Sigmoid colon (tissue), 7 donors: ENCODE measurements at places on chromosomes 4 and X.

GRCh38 chr4:140388015-140388414, 14.6 kb downstream of the SCOC start:
- no peaks in the 10 kb centered on the region for H3K4me1 ChIP-seq
- no peak for DNase-seq
- peaks cover 9% of the 10 kb centered on the region for H3K36me3 ChIP-seq
- no peak overlapping the region for H3K27ac ChIP-seq
- H3K27me3 ChIP-seq, result no peaks in the 10 kb centered on the region
- H3K4me3 ChIP-seq, result no peak overlapping the region

GRCh38 chr4:128480945-128481344, 193.3 kb upstream of the PGRMC2 start:
- no peaks in the 10 kb centered on the region for H3K27me3 ChIP-seq
- no peak overlapping the region for H3K27ac ChIP-seq
- H3K4me1 ChIP-seq, result no peaks in the 10 kb centered on the region
- H3K4me3 ChIP-seq, result no peak overlapping the region
- DNase-seq, result no peak

DNA sequence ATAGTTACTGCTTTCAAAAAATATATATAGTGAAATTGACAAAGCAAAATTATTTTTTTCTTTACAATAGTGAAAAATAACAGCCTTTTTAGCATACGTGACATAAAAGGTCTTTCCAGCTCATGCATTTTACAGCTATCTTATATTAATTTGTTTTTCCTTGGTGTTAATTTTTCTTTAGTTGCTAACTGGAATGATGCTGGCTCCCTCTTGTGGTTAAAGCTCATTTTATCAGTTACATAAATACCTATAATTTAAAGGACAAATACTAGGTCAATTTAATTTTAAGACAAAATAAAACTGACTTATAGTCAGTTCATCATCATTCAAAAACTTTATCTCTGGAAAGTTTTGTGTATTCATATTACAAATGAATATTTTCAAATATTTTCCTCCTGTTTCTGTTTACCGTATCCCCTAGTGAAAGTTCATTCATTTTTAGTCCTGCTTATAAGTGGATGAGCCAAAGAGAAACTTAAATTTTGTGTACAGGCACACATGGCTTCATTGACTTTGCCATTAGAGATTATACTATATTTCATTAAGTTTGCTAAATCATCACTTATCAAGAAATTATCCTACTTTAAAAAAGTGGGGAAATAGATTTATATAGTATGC, 9.9 kb upstream of the ANAPC4 start:
- no peak overlapping the region for H3K27ac ChIP-seq
- no peak overlapping the region for H3K4me3 ChIP-seq
- no peaks in the 10 kb centered on the region for H3K4me1 ChIP-seq
- no peaks in the 10 kb centered on the region for H3K27me3 ChIP-seq

DNA sequence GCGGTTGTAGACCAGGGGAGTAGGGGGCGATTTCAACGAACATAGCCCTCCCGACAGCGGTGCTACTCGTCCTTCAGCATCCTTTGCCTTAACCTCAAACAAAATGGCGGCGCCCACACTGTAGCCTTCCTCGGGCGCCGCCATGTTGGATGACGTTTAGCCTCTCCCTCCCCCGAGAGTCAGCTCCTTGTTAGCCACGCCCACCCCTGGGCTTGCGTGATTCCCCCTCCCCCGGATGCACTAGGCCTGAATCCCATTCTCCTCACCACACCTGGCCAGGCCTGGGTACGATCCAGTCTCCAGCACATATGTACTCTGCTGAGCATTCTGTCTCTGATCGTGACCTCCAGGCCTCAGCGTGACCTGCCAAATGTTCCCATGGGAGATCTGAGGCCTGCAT, 49.0 kb upstream of the ZNF157 start:
- H3K27ac ChIP-seq, result no peak overlapping the region
- no peak overlapping the region for H3K4me3 ChIP-seq
- DNase-seq, result peak; percentile 88
- H3K36me3 ChIP-seq, result no peaks in the 10 kb centered on the region
- H3K27me3 ChIP-seq, result no peaks in the 10 kb centered on the region
- no peaks in the 10 kb centered on the region for H3K4me1 ChIP-seq

DNA sequence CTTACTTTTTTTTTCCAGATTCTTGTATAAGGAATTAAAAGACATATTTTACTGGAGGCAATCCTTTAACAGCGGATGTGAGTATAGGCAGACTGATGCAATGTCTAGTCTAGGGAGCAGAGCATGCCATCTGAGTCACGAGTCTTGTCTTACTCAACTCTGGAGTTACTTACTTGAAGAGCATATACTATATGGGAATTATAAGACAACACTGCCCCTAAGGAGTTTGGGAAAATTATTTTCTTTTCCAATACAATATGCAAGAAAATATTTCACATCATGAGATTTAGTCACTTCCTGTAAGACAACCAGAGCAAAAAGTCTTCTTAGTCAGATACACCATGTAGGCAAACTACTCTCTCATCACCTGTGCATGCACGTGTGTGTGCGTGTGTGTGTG, 537.3 kb upstream of the FTHL17 start:
- H3K27ac ChIP-seq, result no peak overlapping the region
- no peaks in the 10 kb centered on the region for H3K4me1 ChIP-seq
- H3K36me3 ChIP-seq, result no peaks in the 10 kb centered on the region
- no peak overlapping the region for H3K4me3 ChIP-seq
- no peaks in the 10 kb centered on the region for H3K27me3 ChIP-seq

- H3K27me3 ChIP-seq, result no peaks in the 10 kb centered on the region
- H3K36me3 ChIP-seq, result no peaks in the 10 kb centered on the region
- H3K4me3 ChIP-seq, result no peak overlapping the region
- DNase-seq, result no peak
- H3K4me1 ChIP-seq, result no peaks in the 10 kb centered on the region
Observed at GRCh38 chr4:41427931-41428600, 109.9 kb upstream of the LIMCH1 start.
